Esophagus muscularis mucosa (tissue), 4 donors: ENCODE measurements at places on chromosomes 6 and 20.

DNA sequence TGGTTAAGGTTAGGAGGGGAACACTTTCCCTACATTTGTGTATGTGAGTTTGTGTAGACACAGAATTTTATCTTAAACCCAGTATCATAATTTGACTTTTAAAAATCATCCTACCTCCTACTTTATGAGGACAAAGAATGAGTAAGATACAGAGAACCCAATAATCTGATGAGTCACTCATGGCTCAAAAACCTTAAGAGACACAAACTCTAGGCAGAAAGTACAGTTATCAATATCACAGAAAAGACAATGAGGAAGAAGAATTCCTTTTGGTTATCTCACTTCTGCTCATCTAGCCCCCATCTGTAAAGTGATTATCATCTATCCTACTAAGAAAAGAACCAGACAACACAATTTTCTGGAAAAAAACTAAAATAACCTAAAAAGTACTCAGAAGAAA, 87.7 kb downstream of the EPB41L2 start:
- no peak for DNase-seq

DNA sequence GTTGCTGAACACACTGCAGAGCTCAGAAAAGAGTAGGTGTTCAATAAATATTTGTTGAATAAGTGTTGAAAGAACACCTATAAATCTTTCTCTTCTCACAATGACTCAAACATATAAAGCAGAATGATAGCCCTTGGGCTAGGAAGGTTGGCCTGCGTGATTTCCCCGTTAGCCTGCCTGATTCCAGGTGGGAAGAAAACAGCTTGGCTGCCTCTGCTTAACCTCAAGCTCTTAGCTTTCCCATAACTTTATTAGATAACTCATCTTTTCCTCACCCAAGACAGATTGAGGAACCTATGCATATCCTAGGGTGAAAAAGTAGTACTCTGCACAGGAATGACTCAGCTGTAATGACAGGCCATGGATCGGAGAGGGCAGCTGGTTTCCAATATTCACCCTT, 300.3 kb upstream of the ID4 start:
- no peak for DNase-seq

GRCh38 chr6:2626401-2626800, 124.3 kb downstream of the MYLK4 start:
- no peak for DNase-seq

- no peak for DNase-seq
Measured at GRCh38 chr6:41489120-41489851, 56.9 kb upstream of the FOXP4 start.

GRCh38 chr6:34132486-34133185, 13.3 kb downstream of the GRM4 start:
- DNase-seq, result no peak

DNA sequence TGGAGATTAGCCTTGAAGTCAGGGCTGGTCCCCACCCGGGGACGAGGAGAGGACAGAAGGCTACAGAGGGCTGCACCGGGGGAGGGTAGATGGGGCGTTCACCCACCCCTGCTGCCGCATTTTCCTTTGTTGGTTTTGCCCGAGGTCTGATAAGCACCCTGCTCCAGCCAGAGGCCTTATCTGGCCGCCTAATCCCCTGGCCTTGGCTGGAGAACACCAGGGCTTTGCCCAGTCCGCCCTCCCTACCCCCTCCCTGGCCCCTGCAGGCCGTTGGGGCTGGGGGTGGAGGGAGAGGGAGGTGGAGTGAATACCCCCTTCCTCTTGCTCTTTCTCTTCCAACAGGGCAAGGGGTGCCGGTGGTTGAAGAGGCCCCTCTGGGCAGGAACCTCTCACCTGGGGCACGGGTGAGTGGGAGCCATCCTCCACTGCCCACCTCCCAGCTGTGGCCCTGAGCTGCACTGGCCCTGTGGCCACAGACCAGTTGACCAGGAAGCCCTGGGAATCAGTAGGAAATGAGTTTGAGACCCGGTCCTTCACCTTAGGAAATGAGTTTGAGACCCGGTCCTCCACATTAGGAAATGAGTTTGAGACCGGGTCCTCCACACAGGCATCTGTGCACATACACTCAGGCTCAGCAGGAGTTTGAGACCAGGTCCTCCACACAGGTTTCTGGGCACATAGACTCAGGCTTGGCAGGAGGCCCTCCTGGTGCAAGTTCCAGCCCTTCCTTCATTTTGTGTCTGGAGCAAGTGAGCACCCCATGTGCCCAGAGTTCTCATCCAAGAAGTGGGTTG, 12.0 kb upstream of the GATA5 start:
- DNase-seq, result no peak

DNA sequence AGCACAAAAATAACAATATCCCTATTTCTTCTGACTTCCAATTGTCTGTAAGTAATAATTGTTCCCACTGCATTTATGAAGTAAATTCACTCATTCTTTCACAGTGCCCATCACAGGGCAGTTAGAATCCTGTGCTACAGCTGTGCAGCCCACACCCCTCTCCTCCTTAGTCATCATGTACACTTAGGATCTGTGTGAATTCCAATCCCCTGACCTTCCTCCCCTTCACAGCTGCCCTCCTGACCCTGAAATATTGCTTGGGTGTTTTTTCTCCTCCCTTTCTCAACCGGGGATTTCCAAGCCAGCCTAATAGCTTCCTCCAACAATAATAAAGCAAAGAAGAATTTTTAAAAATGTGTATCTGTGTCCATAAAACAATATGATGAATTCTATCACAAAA, 91.5 kb upstream of the BEND6 start:
- no peak for DNase-seq

- no peak for DNase-seq
Measured at GRCh38 chr20:16245879-16246278, 327.4 kb downstream of the KIF16B start.

- DNase-seq, result no peak
Measured at GRCh38 chr20:16216227-16216913, 356.9 kb downstream of the KIF16B start.

DNA sequence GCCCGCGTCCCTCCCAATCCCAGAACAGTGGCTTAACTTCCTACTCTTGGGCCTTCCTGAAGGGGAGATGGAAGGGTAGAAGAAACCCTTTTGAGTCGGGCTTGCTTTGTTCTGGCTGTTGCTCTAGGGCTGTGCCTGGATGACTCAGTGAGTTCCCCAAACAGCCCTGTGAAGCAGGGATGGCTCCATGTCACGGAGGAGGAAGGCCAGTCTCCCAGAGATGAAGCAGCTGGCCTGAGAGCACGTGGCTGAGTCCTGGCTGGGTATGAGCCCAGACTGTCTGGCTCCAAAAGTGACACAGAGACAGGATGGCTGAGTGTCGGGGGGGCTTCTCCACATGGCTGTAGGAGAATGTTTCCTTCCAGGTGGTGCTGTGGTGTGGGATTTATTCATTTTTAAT, 4.6 kb downstream of the SYTL3 start:
- peak; percentile 96 for DNase-seq

GRCh38 chr6:56407883-56408410, 160.6 kb upstream of the COL21A1 start:
- DNase-seq, result no peak

GRCh38 chr6:111278731-111279130, 191.4 kb downstream of the SLC16A10 start:
- DNase-seq, result no peak
